Kasumi-1 (cell line): ENCODE measurements at places on chromosomes 12 and 14.

- peak; percentile 91 for DNase-seq
Observed at GRCh38 chr12:50070314-50071060, 13.1 kb downstream of the ASIC1 start.

GRCh38 chr12:109571773-109572505 lies 1.4 kb downstream of the MMAB start:
- no peak for DNase-seq

DNA sequence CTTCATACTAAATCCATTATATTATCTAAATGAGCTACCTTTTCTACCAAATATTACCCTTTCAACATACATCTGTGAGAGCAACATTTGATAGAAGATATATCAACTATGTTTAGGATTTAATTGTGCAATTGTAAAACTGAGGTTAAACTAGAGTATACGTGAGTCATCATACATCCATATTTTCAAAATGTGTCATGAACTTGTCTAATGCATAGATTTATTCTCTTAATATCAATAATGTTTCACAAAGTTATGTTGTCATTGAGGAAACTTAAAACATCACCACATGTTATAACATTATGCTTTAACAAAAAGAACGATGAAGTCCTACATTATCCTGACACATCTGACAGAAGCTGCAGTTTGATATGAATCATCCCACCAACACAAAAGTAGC lies 645.5 kb upstream of the NOVA1 start:
- DNase-seq, result no peak

DNA sequence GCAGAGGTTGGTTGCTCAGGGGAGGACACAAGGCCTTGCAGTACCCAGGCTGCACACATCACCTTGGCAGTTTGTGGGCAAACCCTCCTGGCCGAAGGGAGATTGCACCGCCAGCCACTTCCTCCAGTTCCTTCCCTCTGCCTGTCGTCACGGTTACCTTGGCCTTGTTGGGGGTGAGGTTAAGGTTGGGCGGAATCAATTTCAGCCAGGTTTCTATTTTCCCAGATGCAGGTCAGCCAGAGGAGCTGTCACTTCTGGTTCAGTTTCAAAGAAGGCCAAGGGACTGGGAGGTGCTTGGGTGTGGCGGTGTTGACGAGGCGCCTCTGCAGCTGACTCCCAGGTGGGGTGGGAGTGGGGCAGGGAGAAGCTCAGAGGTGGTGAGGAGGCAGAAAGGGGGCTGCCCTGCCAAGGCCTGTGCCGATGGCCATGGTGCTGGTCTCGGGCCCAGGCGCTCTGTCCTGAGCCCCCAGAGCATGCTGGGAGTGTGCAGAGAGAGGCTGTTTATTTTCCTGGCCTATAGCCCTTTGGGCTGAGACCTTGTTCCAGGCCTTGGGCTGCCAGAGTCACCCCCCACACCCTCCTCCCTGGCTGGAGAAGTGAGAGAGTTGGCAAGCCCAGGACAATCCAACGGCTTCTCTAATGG lies 31.4 kb downstream of the JDP2 start:
- DNase-seq, result peak; percentile 68

GRCh38 chr12:108592033-108592909 lies 5.6 kb downstream of the TMEM119 start:
- no peak for DNase-seq

- no peak for DNase-seq
Observed at GRCh38 chr12:50618864-50619609, 114.3 kb downstream of the DIP2B start.

GRCh38 chr14:40652089-40652691 lies 954.5 kb upstream of the LRFN5 start:
- DNase-seq, result no peak

DNA sequence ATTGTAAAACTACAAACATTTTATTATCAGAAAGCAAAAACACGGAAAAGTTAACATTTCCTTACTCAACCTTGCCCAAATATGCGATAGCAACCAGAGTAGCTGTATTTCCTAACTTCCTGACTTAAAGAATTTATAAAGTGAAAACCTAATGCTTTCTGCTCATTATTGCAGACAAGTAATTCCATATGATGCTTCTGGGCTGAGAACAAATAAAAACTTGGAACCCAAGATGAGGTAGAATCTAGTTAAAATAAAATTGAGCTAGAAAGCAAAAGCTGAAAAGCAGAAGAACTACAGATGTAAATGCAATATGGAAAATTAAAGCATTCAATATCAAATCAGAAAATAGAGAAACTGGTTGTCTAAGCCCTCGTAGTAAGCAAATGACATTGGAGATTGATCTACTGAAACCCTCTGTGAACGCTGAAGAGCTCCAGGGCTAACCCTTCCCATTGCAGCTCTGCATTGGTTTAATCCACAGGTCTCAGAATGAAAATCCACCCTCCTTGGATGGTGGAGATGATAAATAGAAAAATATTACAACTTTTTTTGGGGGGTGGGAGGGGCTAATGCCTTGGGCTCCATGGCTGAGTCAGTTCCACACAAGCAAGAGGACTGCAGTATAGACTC lies 40.7 kb downstream of the CORO1C start:
- DNase-seq, result no peak

GRCh38 chr12:1972856-1973317 lies 31.4 kb downstream of the DCP1B start:
- no peak for DNase-seq

- DNase-seq, result no peak
Observed at GRCh38 chr14:91307046-91307445, 62.5 kb upstream of the GPR68 start.

DNA sequence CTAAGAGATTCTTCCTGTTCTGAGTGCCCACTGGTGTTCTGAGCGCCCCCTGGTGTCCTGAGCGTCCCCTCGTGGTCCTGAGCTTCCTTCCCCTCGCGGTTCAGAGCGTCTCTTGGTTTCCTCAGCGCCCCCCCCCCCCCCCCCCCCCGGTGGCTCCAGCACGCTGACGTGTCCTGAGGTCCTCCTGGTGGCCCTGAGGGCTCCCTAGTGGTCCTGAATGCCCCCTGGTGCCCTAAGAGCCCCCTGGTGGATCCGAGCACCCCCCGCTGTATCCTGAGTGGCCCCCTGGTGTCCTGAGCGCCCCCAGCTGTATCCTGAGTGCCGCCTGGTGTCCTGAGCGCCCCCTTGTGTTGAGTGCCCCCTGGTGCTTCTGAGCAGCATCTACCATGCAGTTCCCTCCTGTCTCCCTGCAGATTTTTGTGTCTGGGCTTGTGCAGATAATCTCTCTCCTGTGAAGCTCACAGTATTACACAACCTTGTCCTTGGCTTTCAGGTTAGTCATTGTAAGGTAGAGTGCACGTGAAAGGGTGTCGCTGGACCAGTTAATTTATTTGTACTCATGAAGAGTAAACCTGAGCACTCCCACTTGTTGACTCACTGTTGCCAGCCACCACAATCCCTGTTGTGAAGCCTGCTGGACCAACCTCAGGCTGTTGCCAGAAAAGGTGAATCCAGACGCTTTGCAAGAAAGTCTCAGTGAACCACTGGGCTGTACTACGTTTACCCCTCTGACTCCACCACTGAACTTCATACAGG lies 1168.4 kb downstream of the TMEM121 start:
- DNase-seq, result no peak

DNA sequence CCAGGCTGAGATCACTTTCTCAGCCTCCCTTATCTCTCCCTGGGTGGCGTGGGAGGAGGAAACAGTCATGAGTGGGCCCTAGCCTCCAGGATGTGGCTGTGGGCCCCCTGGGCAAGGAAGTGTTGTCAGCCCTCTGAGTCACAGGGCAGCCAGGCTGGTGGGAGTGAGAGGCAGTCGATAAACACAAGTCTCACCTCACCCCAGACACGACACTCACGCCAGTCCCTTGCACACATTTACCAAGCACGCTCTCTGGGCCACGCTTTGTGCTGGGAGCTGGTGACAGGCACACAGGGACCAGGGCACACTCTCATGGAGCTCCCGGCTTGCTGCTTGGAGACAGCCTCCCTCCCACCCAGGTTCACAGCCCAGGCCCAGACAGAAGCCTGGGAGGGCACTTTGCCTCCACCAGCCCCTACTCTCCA lies 1.9 kb upstream of the KRT79 start:
- no peak for DNase-seq

DNA sequence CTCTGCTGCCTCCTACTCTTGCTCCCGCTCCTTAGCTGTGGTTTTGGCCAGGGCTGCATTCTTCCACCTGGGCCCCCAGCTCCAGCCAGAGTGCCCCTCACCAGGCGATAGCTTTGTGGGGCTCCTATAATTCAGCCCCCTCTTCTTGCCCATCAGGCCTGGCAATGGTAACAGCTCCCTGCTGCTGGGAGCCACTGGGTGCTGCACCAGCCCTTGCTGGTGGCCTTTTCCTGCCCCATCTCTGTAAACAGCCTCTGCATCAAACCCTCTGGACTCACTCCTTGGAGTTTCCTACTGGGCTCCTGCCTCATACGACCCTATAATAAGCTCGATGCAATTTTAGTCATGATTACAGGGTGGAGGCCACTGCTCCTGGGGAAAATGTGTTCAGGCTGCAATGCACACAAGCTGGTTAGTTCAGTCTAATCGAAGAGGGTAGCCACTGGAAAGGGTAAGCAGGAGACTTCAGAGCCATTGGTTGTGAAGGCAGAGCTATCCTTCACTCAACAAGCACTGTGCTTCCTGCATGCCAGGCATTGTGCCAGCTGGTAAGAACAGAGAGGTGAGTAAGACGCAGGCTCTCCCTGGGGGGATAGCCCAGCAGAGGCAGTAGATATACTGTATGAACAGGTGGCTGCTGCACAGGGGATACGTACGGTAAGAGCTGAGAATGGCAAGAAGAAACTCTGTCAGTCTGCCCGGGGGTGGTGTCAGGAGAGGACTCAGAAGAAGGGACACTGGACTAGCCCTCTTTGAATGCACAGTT lies 24.7 kb downstream of the CLMN start:
- no peak for DNase-seq

DNA sequence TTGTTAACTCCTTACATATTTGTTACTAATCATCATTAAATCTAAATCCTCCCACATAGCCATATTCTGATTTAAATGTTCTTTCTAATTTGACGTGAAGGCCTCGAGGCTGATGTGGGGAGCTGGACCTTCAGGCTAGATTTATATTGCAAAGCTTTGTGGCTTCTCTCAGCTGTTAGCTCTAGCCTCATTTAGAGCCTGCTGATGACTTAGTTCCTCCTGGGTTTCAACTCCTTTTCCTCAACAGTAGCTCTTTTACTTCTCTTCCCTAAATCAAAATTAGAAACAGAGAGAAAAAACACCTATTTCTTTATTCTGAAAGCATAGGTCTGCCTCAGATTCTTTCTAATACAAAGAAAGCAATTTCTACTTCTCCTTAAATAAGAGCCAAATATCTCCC lies 477.5 kb upstream of the CCDC196 start:
- DNase-seq, result peak; percentile 37

DNA sequence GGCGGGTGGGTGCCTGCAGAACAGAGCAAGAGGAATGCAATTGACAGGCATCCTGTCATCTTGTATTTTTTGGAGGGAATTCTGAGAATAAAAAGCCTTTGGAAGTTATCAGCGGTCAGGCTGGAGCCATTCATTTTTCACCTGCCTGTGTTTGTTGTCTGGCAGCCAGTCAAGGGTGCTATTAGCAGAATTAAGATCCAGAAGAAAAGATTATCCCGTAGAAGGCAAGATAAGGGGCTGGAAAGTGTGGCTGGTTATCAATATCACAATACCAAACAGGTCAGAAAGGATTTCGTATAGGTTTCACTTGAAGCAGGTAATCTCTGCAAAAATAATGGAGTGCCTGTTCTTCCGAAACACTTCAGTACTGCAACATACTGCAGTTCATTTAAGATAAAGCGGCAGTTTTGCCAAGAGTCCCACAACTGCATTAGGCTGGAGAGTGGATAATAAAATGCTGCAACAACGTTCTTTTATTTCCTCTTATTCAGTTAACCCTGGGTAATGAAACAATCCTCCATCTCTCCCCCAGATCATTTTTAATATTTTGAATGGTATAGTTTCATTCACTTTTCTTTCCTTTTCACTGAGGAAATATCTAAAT lies 171.2 kb upstream of the CDKN3 start:
- no peak for DNase-seq

DNA sequence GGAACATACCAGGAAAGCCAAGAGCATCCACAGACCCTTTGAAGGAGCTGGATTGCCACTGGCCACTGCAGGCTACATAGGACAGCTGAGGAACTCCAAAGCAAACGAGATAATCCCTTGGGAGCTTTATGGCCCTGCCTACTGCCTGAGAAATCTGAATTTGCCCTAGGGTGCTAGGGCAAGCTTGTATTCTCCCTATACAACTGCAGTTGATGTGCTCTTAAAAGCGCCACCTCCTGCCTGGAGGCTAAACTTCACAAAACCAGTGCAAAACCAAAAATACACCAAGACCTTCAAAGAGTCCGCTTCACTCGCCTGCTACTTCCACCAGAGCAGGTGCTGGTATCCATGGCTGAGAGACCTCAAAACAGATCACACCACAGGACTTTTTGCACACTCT lies 99.6 kb upstream of the KRR1 start:
- no peak for DNase-seq

DNA sequence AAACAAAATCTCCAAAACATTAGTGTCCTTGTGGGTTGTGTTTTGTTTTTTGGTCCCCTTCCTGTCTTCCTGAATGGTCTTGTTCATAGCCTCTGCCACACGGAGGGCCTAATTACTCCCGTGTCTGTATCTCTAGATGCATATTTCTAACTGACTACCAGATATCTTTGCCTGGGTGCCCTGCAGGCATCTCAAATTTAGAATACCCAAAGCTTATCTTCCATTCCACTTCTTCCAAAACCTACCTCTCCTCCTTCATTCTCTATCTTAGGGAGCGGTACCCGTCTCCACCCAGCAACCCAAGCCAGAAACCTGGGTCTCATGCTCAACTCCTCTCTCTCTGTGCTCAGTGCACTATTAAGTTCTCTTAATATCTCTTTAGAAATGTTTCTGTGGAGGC lies 10.9 kb upstream of the METAP2 start:
- DNase-seq, result no peak

DNA sequence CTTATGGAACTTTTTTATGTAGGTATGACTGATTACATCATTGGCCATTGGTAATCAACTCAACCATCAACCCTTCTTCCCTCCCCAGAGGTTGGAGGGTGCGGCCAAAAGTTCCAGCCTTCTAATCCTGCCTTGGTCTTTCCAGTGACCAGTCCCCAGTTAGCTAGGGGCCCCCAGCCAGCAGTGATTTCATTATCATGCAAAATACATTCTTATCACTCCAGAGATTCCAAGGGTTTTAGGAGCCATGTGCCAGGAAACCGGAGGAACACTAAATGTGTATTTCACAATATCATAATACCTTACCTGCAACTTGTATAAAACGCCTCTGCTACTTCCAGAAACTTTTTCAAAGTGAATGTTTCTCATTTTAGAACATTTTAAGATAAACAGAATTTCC lies 181.5 kb upstream of the PELI2 start:
- DNase-seq, result no peak

- DNase-seq, result no peak
Observed at GRCh38 chr12:28800129-28800528, 348.9 kb upstream of the FAR2 start.

GRCh38 chr12:32102234-32102633 lies 4.4 kb upstream of the BICD1 start:
- DNase-seq, result no peak

- peak; percentile 74 for DNase-seq
Observed at GRCh38 chr12:81128930-81129554, 51.2 kb downstream of the ACSS3 start.
